GM18507 (cell line): ENCODE measurements at places on chromosomes 2 and 18.

- no peak for DNase-seq
Observed at GRCh38 chr2:133303150-133303549, 265.1 kb downstream of the NCKAP5 start.

GRCh38 chr2:225326969-225327368 is 72.5 kb upstream of the NYAP2 start:
- no peak for DNase-seq

GRCh38 chr2:232880764-232881351 is 10.8 kb downstream of the SNORC start:
- no peak for DNase-seq

DNA sequence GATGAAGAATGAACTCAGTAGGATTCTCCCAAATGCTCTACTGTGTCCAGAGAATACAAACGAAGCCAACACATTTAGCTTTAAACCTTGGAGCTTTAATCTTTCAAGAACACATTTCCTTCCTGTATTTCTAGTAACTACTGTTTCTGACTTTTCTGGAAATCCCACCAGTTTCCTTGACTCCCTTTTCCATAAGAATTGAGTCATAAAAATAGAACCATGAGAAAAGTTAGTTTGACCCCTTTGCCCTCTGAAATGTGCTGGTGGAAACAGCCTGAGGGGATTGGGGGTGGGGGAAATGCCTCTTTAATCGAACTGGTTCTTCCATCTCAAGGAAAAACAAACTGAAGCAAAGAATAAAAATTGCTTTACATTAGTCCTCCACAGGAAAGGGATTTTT is 123.9 kb downstream of the TMEM17 start:
- no peak for DNase-seq

DNA sequence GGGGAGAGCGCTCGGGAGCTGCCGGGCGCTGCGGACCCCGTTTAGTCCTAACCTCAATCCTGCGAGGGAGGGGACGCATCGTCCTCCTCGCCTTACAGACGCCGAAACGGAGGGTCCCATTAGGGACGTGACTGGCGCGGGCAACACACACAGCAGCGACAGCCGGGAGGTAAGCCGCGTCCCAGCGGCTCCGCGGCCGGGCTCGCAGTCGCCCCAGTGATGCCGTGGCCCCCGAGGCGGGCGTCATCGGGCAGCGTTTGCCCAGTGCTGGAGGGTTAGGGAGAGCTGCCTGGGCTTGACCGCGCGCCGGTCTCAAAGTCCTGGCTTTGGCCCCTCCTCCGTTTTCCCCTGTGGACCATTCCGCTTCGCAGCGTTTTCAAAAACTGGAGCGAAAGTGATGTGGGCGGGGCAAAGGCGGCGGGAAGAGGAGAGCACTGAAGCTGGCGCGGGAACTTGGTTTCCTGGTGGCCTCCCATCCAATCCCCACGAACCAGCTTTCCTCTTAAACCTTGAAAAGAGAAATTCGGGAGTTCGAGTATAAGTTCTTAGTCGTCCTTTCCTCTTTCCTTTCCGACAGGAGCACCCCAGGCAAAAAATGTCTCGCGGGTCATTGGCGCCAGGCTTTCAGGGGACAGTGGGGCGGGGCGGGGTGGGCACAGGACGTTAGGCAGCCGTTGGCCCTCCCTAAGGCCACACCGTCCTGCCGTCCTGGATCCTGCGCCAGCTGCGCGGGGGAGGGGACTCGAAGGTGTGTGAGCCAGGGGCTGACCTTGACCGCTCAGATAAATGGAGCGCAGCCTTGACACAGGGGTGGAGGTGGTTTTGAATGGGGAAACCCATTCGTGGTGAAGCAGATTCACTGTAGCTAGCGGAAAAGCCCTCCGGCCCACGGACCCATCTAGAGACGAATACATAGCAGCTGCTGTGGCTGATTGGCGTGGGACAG is 821 bp downstream of the TYMS start:
- peak; percentile 69 for DNase-seq

DNA sequence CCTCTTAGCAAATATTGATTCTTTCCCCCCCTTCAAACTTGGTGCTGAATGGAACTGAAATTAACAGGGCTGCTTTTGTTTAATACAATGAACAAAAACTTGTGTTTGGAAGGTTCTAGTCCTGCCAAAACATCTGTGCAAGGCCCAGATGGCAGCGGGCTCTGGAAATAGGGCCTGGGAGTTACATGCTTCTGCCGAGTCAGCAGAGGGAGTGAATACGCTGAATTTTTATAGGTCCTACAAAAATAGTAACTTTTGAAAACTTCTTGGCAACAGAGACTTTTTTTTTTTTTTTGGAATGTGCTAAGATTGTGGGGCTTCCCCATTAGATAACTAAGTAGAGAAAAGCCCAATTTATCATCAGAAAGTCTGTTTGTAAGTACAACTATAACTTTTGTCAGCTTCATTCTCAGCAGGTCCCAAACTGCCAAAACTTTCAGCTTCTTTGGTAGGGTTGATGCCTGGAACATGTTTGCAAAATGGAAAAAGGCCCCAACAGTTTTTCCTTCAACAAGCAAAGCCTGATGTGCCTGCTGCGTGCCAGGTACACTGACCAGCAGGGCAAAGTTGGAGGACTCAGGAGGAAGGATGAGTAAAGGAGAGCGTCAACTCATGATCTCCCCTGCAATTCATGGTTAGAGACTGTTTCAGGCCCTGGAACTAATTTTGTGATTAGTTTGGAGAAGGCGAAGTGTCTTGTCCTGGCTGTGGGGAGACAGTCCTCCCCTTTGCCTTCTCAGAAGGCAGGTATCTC is 45.1 kb upstream of the HDAC4 start:
- no peak for DNase-seq

GRCh38 chr18:23970161-23971096 is 44.1 kb upstream of the TTC39C start:
- DNase-seq = no peak

DNA sequence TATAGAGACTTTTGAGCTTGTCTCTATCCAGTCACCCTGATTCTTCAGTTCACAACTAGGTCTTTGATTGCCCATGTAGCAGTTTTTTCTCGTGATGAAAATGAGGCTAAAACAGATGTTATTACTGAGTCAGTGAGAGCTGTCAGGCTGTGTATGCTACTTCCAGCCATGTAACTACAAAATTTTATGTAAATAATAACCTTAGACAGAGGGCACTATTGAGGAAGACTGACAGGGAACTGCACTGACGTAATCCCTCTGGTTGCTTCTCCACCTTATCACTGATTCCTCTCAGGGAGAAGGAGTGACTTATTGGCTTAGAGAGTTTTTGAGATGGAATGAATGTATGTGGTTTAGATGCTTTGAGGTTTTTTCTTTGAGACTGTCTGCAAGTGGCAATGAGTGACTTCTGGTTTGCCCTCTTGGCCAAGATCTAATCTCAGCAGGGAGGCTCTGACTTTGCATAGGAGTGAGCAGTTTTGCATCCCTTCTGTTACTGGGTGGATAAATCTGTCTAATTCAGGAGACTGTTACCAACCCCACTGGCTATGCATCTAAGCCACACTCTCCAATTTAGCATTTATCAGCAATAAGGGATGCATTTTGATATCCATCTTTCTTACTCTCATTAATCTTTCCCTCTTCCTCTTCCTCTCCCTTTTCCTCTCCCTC is 555.2 kb upstream of the FANCL start:
- DNase-seq = no peak

DNA sequence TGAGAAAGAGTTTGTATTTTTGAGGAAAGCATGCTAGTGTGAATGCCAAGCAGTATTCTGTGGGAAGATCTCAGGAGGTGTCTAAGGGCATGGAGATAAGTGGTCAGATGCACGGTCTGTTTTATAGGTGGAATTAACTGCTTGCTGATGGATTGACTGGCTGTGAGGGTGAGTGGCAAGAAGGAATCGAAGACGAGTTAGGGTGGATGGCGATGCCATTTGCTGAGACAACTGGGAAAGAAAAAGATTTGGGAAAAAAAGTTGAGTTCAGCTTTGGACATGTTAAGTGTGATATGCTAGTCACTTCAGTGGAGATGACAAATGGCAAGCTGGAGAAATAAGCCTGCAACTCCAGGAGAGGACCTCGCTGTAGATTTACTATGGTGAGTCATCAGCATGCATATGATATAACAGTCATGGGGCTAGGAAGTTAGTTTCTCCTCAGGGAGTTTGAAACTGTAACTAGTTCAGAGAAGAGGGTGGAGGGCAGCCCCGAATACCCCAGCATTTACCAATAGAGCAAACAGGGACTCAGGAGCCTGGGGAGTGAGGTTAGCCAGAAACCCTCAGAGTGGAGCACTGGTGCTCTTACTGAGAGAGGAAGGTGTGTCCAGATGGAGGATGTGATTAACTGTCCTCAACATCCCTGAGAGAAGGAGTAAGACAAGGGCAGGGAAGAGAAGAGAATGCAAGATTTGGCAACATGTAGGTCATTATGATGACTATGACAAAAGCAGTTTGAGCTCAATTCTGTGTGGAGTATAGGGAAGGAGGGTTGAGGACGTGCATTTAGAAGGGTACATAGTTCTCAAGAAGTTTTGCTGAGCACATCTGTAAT is 2.0 kb upstream of the HK2 start:
- no peak for DNase-seq

GRCh38 chr2:235900631-235901030 is 267.6 kb downstream of the GBX2 start:
- DNase-seq = no peak

GRCh38 chr2:102975996-102976975 is 214.5 kb downstream of the TMEM182 start:
- no peak for DNase-seq

GRCh38 chr2:104844807-104845551 is 8.9 kb upstream of the POU3F3 start:
- no peak for DNase-seq

GRCh38 chr18:56402872-56403516 is 235.4 kb downstream of the TXNL1 start:
- no peak for DNase-seq

- no peak for DNase-seq
Observed at GRCh38 chr2:180360283-180360618, 353.2 kb upstream of the CWC22 start.

DNA sequence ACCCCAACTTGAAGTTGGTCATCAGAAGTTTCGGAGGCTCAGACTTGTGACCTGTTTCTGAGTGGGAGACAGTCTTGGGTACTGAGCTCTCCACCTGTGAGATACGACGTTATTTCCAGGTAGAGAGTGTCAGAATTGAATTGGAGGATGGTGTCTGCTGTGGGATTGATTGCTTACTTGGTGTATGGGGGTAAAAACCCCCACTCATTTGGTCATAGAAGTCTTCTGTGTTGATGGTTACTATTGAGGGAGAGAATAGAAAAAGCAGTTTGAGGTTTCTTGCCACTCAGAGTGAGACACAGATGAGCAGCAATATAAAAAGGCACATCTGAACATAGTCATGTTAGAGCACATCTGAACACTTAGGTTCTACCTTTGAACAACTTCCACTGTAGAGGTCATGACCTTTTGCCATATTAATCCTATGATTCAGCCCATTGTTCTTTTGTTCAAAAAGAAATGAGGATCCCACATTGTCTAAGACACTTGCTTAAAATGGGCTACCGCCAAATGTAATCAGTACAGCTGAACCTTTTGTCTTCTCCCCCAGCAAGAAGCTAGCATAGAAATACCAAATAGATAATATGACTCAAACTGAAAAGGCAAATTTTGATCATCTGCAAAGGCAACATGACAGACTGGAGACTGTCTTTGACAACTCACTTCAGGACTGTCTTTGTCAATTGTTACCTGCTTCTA is 73.3 kb downstream of the NAB1 start:
- no peak for DNase-seq

- no peak for DNase-seq
Observed at GRCh38 chr18:40852406-40852805, 1102.6 kb upstream of the PIK3C3 start.
